PC-9 (cell line): ENCODE measurements at places on chromosomes 13 and 19. TPM values are rescaled to one million over a fixed set of nuclear protein-coding genes. Genes with fewer than 3 reads are reported as not detected.

ZNF534 gene
- not detected in 2 replicates for total RNA-seq

DNA sequence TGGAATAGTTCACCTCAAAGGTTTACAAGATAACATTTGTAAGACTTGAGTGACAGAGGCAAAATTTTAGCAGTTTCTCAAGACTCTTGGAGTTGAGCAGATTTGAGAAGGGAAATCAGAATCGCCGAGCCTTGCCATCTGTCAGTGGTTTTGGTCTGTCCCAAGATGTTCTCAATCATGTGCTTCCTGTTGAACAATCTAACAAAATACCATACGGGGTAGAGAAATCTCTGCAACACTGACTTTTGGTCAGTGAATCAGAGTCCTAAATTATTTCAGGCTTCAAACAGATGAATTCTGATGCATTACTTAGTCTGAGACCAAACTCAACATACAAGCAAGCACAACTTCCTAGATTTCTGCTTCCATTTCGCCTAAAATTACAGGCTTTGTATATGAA is 3.8 kb downstream of the KCTD12 start:
- no peak overlapping the region for H3K4me3 ChIP-seq
- no peaks in the 10 kb centered on the region for H3K27me3 ChIP-seq
- no peak overlapping the region for H3K27ac ChIP-seq
- DNase-seq: no peak

DNA sequence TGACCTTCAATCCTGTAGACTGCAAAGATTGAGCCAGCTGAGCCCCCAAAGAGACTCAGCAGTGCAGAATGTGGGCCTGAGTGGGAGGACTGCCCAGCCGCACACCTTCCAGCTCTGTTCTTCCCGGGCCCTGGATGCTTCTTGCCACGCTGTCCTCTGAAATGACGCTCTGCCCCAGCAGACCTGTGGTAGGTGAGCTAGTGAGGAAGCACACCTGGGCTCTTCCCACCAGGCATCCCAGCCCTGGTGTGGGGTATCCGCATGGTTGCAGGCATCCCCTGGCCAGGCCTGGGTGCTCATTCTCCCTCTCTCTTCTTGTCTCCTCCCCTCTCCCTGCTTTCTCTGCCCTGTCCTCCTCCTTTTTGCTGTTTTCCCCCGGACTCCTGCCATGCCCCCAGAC is 9.8 kb upstream of the MZF1 start:
- no peaks in the 10 kb centered on the region for H3K27me3 ChIP-seq
- no peaks in the 10 kb centered on the region for H3K36me3 ChIP-seq
- DNase-seq: no peak
- H3K27ac ChIP-seq: no peak overlapping the region

DNA sequence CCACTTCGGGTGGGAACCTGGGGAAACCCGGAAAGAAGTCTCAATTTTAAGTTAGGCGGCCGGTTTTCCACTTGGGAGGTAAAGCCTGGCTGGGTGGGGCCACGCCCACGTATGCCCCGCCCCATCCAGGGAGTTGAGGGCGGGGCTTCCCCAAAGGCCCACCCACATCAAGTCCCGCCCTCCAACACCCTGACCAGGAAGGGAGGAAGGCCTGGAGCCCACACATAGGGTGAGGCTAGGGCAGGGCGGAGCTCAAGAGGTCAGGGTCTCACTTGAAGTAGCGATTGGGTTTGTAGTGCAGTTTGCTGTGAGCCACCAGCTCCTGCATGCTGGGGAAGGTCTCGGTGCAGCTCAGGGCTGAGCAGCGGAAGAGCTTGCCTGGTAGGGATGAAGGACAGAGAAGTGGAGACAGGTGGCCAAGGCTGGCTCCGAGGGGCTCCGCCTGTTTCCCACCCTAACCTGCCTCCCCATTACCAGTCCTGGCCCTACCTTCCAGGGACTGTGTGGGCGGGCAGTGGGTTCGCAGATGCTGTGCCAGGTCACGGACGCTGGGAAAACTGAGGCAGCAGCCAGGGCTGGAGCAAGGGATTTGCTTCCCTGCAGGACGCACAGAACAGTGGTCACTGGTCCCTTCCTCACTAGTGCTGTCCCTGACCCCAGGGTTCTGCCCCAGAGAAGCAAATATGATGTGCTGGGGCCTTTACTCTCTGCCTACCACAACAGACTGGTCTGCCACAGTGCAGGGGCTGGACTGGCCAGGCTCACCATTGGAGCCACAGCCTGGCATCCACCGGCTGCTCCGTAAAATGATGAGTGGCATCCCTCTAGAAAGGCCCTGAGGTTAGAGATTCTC is 1.6 kb downstream of the ZNF414 start:
- peaks cover 14% of the 10 kb centered on the region for H3K4me1 ChIP-seq
- H3K36me3 ChIP-seq: no peaks in the 10 kb centered on the region
- peak overlapping the region; percentile 80; the same call in 1 of the 2 replicates for H3K4me3 ChIP-seq
- H3K27me3 ChIP-seq: no peaks in the 10 kb centered on the region

DNA sequence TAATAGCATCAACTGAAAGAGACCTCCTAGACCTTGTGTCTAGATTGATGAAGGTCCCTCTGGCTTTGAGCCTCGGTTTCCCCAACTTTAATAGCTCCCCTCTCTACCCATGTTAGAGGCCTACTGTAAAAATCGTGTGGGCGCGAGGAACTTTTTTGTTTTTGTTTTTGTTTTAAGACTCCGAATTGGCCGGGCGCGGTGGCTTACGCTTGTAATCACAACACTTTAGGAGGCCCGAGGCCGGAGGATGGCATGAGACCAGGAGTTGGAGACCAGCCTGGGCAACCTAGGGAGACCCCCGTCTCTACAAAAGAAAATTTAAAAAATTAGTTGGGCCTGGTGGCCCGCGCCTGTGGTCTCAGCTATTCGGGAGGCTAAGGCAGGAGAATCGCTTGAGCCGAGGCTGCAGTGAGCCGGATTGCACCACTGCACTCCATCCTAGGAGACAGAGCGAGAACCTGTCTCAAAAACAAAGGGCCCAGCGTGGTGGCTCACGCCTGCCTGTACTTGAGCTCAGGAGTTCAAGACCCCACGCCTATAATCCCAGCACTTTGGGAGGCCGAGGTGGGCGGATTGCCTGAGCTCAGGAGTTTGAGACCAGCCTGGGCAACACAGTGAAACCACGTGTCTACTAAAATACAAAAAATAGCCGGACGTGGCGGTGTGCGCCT is 858 bp upstream of the PPP6R1 start:
- peak overlapping the region; percentile 86 for H3K27ac ChIP-seq
- no peaks in the 10 kb centered on the region for H3K36me3 ChIP-seq
- peaks cover 42% of the 10 kb centered on the region for H3K4me1 ChIP-seq
- no peak for DNase-seq
- H3K4me3 ChIP-seq: peak overlapping the region; percentile 63

GRCh38 chr19:3521104-3521445 is 15.0 kb downstream of the FZR1 start:
- DNase-seq: no peak
- H3K36me3 ChIP-seq: no peaks in the 10 kb centered on the region
- H3K4me3 ChIP-seq: no peak overlapping the region

KLK15 gene
- not detected in 2 replicates for total RNA-seq

LACC1 gene
- 2.4 and 3.0 TPM in 2 replicates for total RNA-seq

- no peak overlapping the region for H3K4me3 ChIP-seq
- no peaks in the 10 kb centered on the region for H3K36me3 ChIP-seq
- H3K4me1 ChIP-seq: no peaks in the 10 kb centered on the region
- no peaks in the 10 kb centered on the region for H3K27me3 ChIP-seq
- H3K27ac ChIP-seq: no peak overlapping the region
Observed at GRCh38 chr19:19278315-19278714, 5.2 kb upstream of the TM6SF2 start.

DNA sequence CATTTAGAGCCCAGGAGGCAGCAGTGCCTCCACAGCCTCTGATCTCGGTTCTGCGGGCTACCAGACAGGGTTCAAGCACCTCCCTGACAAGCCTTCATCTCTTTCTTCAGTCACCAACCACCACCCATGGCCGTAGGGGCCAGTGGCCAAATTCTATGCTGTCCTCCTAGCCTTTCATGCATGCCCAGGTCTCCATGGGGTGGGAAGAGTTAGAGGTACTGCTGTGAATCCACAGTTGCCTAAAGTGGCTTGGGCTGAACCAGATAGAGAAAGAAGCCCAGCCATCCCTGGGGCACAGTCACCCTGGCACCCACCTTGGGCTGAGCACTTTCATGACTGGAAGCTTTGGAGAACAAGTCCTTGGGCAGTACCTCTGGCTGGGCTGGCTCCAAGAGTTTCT is 97.4 kb downstream of the ZDHHC20 start:
- DNase-seq: no peak
- no peak overlapping the region for H3K27ac ChIP-seq
- no peaks in the 10 kb centered on the region for H3K4me1 ChIP-seq
- H3K27me3 ChIP-seq: no peaks in the 10 kb centered on the region; the same call in 1 of the 2 replicates

DNA sequence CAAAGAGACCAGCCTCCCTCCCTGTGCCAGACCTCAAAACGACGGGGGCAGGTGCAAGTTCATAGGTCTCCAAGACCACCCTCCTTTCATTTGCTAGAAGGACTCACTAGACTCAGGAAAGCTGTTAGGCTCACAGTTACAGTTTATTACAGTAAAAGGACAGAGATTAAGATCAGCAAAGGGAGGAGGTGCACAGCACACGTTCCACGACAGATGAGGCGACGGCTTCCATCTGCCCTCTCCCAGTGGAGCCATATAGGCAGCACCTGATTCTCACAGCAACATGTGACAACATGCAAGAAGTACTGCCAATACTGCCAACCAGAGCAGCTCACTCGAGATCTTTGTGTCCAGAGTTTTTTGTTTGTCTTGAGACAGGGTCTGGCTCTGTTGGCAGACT is 9.4 kb upstream of the CEACAM19 start:
- no peak for DNase-seq
- no peaks in the 10 kb centered on the region for H3K4me1 ChIP-seq
- H3K4me3 ChIP-seq: no peak overlapping the region
- H3K36me3 ChIP-seq: peaks cover 61% of the 10 kb centered on the region
- H3K27ac ChIP-seq: no peak overlapping the region

GRCh38 chr13:109126891-109127641 is 497.7 kb downstream of the MYO16 start:
- no peak for DNase-seq
- H3K27me3 ChIP-seq: no peaks in the 10 kb centered on the region
- no peak overlapping the region for H3K27ac ChIP-seq
- H3K36me3 ChIP-seq: no peaks in the 10 kb centered on the region
- H3K4me1 ChIP-seq: no peaks in the 10 kb centered on the region

KCNJ14 gene
- 5.4 and 8.3 TPM in 2 replicates for total RNA-seq

GRCh38 chr13:113907635-113908617 is 44.0 kb upstream of the GAS6 start:
- H3K27me3 ChIP-seq: no peaks in the 10 kb centered on the region
- H3K4me3 ChIP-seq: no peak overlapping the region
- no peaks in the 10 kb centered on the region for H3K36me3 ChIP-seq
- no peak overlapping the region for H3K27ac ChIP-seq
- H3K4me1 ChIP-seq: no peaks in the 10 kb centered on the region
- no peak for DNase-seq

- no peak overlapping the region for H3K4me3 ChIP-seq
- H3K4me1 ChIP-seq: peaks cover 17% of the 10 kb centered on the region
- no peaks in the 10 kb centered on the region for H3K36me3 ChIP-seq
Observed at GRCh38 chr19:1239420-1239795, 1.6 kb upstream of the CBARP start.
